NCI-H2081 (cell line): ENCODE measurements at places on chromosomes 4 and X.

- DNase-seq = no peak
These were observed 274.6 kb downstream of the NAF1 start for GRCh38 chr4:162891788-162892707.

GRCh38 chrX:137427816-137428215, 138.1 kb upstream of the ZIC3 start:
- no peak for DNase-seq

DNA sequence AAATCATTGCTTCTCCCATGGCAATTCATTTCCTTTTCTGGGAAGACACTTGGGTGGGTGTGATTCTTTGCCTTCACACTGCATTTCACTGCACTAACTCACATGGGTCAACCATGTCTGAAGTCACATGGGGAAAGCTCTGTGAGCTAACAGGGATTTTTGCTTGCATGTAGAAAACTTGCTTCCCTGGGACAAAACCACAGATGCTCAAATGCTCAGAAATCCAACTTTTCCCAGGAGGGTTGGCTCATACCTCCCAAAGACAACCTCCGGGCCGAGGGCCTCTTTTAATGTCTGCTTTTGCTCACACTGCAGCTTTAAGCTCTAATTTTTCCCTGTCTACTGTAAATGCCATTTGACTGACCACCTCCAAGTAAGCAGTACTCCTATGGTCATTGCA, 1695.2 kb downstream of the STIM2 start:
- no peak for DNase-seq

DNA sequence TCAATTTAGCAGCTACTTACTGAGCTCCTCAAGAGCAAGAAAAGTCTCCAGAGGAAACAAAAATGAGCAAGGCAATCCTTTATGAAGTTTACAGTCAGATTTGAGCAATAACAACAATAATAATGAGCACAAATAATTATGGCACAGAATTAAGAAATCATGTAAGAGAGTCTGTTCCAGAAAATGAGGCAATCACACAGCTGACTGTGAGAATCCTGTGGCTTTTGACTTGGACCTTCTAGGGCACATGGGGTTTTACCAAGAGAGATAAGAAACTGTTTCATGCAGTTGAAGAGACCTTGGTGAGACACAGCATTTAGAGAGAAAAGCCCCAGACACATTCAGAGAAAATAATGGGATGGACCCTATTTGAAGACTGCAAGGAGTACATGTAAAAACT, 362.6 kb upstream of the MAGEB2 start:
- no peak for DNase-seq

GRCh38 chr4:59024257-59024656, 1914.1 kb upstream of the IGFBP7 start:
- no peak for DNase-seq

GRCh38 chr4:174157106-174157607, 126.3 kb downstream of the FBXO8 start:
- no peak for DNase-seq

GRCh38 chrX:12949927-12950656, 24.8 kb upstream of the TMSB4X start:
- DNase-seq = no peak

GRCh38 chrX:112774651-112775293, 65.9 kb downstream of the AMOT start:
- DNase-seq = no peak

- no peak for DNase-seq
These were observed 14.0 kb upstream of the HSFX1 start for GRCh38 chrX:149759824-149760223.

- DNase-seq = peak; percentile 1
These were observed 35.9 kb downstream of the ETDC start for GRCh38 chrX:135345107-135345589.
